ENCODE measurements at places on chromosomes 7 and 10.
A peak's percentile ranks its signal among the peaks of the same experiment; 100 is the strongest.

DNA sequence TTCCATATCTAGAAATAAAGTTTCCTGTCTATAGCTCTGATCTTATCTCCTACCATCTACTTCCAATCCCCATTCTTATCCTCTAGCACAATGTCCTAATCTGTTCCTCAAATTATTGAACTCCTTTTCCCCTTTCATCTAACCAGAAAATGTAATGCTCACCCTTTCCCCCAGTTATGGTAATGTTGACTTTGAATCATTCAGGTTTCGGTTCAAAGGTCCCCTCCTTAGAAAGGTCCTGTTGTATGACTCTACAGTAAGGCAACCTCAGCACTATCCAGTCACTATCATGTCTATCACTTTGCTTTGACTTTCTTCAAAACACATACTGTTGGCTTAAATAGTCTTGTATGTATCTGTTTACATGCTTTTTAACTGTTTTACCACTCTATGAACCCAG is 264.2 kb upstream of the PCDH15 start:
- no peak for DNase-seq

GRCh38 chr7:80008039-80008438 is 126.6 kb upstream of the GNAI1 start:
- peak; percentile 13 for DNase-seq

DNA sequence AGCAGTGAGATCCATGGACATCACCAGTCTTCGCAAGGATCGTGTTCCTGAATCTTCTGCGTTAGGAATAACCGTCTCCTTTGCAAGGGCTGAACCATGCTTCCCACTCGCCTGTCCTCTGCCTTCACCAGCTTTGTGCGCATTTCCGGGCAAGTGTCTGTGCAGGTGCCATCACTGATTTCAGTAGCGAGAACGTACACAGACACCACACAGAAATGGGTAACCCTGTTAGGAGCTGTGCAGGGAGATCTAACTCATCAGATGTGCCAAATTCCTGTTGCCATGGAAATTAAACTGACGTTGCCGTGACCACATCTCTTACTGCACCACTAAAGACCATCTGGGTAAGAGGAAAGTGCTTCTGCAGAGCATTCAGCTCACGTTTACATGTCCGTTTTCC is 146.3 kb downstream of the DIP2C start:
- no peak for DNase-seq

- DNase-seq = no peak
Observed at GRCh38 chr10:43648095-43648397, 635 bp downstream of the ZNF32 start.

GRCh38 chr7:101112233-101112632 is 14.7 kb upstream of the SERPINE1 start:
- peak; percentile 50 for DNase-seq

DNA sequence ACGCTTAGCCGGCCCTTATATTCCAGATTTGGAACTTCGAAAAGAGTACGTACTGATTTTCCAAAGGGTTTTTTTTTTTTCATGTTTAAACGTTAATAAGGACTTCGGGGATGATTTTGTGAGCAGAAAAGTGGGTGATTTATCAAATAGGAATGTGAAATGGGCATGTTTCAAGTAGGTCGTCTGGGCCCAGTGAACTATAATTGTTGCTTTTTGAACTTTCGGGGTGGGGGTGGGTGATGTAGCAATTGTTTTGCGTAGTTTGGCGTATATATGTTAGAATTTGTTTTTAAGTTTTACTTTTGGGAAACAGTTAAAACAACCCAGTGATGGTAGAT is 299 bp upstream of the PBLD start:
- DNase-seq = no peak

- no peak for DNase-seq
Observed at GRCh38 chr7:55207436-55208125, 157.6 kb upstream of the LANCL2 start.

DNA sequence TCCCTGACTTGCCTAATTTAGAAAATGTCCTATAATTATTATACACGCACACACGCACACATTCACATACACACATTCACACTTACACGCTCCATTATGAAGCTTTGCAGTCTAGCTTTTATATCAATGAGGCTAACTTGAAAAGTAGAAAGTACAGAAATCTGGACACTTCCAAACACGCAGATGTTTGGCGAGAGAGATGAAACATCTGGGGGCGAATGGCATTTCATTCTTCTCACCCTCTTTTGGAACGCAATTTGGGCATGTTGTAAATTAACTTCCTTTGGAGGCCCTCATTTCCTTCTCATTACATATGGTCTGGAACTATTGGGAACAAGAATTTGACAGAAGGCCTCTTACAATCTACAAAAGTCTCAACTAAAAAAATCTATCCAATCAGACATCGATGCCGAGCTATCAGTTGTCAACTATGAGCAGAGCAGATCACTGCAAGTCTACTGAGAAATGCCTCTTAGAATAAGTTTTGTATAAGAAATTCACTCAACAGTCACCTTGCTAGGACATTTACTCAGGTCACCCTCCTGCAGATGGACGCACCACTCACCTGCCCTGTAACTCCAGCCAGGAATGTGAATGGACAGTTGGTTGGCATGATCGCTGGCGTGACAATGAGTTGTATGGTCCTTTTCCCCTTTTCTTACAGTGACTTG is 115.2 kb upstream of the ADAM12 start:
- peak; percentile 26 for DNase-seq

GRCh38 chr7:47252675-47253074 is 329.2 kb downstream of the TNS3 start:
- no peak for DNase-seq

GRCh38 chr10:20598590-20598989 is 298.5 kb downstream of the NEBL start:
- DNase-seq = peak; percentile 78

DNA sequence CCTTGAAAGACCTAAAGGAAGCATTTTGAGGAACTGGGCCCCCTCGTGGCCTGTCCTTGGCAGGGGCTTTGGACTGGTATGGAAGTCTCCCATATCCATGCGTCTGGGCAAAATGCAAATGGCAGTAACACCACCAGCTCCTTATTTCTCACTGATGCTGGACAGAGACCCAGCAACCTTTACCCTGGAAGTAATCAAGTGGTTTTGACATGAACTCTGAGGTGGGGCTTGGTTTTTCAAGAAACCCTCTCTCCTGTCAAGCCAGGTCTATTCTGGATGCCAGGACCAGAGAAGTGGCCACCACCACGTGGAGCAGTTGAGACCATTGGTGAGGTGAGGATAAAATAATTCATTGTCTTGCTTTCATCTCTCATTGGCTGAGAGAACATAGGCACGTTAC is 84.4 kb downstream of the OTUD1 start:
- no peak for DNase-seq

- DNase-seq = no peak
Observed at GRCh38 chr7:36600869-36601530, 123.3 kb downstream of the AOAH start.

DNA sequence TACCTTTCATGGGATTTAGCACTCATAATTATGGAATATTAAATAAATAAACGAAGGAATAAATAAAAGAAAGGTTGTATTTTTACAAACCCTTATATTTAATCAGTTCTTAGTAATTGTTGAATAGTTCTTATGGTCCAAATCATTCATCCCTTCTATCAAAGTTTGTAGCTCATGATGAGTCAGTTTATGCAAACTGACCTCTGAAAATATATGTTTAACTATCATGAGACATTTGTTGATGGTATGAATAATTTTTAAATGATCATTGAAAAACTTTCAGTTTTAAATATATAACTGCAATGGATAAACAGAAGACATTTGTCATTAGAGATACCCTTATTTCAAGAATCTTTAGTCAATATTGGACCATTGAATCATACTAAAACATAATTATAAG is 411.2 kb upstream of the LRRTM3 start:
- DNase-seq = no peak

DNA sequence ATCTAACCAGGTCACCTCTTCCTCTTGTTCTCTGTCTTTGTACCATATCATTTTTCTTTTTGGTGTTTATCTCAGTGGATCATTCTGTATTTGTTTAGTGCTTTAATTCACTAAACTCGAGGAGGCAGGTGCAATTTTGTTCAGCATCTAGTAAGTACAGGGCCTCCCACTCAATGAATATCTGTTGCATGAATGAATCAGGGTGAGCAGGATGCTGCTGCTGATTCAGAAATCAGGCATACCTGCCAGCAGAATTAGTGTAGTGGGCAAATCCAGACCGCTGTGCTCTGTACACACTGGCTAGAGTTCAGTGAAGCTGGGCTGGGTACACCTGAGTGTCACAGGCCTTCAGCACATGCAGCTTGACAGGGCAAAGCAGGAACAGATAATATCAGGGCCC is 511.9 kb downstream of the SUGCT start:
- no peak for DNase-seq

GRCh38 chr10:78739444-78740053 is 329.2 kb upstream of the ZMIZ1 start:
- DNase-seq = no peak

DNA sequence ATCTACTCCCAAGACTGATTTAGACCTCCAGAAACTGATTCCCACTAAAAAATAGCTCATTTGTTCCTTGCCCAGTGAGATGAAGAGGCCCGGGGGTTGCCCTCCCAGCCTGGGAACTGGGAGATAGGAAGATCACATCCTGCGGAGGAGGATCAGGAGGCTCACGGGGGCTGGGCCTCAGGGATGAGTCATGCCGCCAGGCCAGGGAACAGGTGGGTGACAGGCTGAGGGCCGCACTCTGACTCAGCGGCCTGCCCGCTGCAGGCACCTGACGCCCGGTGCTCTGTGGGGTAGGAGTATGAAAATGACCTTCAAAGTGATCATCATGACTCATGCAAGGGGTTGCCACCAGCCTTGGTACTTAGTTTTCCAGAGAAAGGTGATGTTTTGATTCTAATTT is 104.5 kb upstream of the ZPBP start:
- DNase-seq = no peak

GRCh38 chr10:124911124-124912067 is 30.5 kb upstream of the ZRANB1 start:
- peak; percentile 34 for DNase-seq
